ENCODE measurements at places on chromosomes 1 and 21.

- no peak for DNase-seq
These were observed 95.6 kb downstream of the TGFBR3 start for GRCh38 chr1:91790392-91790791.

DNA sequence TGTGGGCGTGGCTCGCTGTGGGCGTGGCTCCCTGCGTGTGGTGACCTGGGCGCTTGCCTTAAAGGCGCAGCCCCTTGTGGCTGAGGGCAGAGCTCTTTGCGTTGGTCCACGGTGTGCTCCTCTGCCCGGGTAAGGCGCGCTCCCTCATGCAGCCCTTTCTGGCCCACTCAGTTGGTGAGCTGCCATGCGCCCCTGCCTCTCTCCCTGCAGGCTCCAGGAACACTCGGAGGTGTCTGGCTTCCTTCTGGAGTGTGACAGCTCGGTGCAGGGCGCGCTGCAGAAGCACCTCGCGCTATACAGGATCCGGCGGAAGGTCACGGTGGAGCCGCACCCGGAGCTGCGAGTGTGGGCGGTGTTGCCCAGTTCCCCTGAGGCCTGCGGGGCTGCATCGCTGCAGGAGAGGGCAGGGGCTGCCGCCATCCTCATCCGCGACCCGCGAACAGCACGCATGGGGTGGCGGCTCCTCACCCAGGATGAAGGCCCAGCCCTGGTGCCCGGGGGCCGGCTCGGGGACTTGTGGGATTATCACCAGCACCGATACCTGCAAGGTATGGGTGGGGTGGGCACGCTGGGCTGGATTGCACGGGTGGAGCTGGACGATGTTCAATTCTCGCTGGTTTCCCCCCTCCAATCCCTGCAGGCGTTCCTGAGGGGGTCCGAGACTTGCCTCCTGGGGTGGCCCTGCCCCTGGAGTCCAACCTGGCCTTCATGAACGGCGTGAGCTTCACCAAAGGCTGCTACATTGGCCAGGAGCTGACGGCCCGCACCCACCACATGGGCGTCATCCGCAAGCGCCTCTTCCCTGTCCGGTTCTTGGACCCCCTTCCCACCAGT is 9.1 kb downstream of the IBA57 start:
- no peak for DNase-seq

- DNase-seq, result no peak
These were observed 61.1 kb downstream of the PLXNA2 start for GRCh38 chr1:208182880-208183645.

DNA sequence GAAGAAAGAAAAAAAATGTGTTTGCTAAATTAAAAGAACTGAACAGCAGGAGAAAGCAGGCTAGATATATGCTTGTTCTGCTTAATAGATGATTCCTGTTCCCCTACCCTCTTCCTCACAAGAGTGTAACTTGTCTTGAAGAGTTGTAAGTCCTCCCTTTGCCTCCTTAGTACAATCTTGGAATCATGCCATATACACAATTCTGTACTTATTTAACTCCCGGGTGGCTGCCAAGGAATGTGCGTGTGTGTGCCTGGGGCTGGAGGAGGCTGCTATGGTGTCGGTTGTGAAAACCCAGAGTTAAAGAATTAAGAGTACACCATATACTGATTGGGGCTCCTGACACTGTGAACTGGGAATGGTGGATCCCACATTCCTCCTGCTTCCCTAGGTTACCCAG is 194.2 kb downstream of the SIPA1L2 start:
- no peak for DNase-seq

- no peak for DNase-seq
These were observed 995 bp upstream of the KIF26B start for GRCh38 chr1:245153552-245154428.

Measured in cerebellar nuclear complex (tissue), 1 donor.